Stimulated activated CD4-positive, alpha-beta T cell treated with anti-CD3 and anti-CD28 coated beads, Interleukin-12 subunit alpha, Interleukin-12 subunit beta, amount 100 ng/mL, for 24 hours (primary cell): ENCODE measurements at places on chromosomes 2 and 18.

GRCh38 chr2:207952564-207953345 is 72.6 kb downstream of the PLEKHM3 start:
- DNase-seq, result no peak

DNA sequence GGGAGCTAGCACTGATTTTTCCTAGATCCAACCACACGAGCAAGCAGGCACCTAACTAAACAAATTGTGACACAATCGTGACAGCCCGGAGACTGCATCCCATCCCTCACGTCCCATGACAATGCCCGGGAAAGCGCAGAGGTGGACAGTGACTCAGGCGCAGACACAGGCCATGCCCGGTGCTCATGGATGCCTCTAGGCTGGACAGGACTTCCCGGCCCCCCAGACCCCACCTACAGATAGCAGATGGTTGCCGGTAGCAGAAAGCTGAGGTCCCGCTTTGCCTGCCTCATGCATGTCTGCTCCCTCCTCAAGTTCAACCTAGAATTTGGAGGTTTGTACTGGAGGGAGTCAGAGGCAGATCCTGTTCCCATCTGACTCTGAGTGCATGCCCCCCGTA is 81.0 kb downstream of the TPO start:
- no peak for DNase-seq

- DNase-seq, result no peak
These were observed 285.5 kb downstream of the MREG start for GRCh38 chr2:215727507-215728503.

- DNase-seq, result no peak
These were observed 297.2 kb downstream of the NCKAP5 start for GRCh38 chr2:133271105-133271504.

DNA sequence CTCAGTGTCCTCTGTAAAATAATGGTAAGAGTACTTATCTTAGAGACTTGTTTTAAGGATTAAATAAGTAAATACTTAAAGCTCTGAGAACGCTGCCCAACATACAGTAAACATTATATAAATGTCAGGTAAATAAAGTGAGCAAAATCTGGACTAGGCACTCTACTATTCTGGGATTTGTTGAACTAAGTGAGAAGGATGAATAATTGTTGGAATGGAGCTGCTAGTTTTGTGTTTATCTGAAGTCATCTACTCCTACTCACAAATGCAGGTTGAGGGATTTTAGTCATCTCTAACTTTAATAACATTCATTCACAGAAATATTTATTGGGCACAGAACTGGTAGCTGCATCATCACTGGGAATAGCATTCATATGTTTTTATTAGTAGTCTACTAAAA is 103.4 kb downstream of the MEIS1 start:
- DNase-seq, result no peak

DNA sequence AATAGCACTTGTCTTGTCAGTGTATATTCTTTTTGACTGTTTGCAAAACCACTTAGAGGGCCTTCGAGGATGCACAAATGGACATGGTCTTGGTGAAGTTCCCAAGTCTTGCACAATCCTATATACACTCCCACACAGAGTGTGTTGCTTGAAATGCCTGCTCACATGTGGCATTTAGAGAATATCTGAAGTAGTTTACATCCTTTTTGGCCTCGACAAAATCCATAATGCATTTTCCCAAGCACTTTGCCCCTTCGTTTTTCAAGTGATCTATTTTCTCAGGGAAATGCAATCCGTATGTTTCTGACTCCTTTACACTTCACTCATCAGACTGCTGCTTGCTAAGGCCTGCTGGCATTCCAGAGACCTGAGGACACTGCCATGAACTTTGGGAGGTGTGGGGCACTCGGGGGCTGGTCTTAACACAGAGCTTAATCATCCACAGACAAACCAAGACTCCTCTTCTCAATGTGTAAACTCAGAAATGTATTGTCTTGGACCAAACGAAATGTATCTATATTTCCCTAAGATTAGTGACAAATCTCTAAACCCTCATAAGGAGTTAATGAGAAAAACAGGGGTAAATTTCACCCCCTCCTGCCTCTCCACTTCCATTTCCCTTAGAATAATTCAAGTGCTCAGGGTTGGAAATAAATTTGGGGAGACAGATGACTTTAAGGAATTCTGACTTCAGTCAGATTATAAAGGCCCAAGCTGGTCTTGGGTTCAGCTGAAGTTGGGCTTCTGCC is 219.3 kb upstream of the APCDD1 start:
- DNase-seq, result no peak

DNA sequence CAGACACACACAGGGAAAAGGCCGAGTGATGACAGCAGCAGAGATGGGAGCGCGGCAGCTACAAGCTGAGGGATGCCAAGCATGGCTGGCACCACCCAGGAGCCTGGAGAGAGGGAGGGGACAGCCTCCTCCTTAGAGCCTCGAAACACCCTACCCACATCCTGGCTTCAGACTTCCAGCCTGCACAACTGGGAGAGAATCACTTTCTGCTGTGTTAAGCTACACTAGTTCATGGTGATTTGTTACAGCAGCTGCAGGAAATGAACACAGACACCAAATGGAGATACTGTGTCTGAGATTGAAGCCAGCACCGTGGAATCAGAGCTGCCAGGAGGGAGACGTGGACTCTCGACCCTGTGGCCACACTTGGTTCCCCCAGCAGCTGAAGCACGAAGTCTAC is 27.5 kb upstream of the FOSL2 start:
- no peak for DNase-seq

GRCh38 chr2:234587341-234588053 is 90.6 kb upstream of the ARL4C start:
- DNase-seq, result no peak

DNA sequence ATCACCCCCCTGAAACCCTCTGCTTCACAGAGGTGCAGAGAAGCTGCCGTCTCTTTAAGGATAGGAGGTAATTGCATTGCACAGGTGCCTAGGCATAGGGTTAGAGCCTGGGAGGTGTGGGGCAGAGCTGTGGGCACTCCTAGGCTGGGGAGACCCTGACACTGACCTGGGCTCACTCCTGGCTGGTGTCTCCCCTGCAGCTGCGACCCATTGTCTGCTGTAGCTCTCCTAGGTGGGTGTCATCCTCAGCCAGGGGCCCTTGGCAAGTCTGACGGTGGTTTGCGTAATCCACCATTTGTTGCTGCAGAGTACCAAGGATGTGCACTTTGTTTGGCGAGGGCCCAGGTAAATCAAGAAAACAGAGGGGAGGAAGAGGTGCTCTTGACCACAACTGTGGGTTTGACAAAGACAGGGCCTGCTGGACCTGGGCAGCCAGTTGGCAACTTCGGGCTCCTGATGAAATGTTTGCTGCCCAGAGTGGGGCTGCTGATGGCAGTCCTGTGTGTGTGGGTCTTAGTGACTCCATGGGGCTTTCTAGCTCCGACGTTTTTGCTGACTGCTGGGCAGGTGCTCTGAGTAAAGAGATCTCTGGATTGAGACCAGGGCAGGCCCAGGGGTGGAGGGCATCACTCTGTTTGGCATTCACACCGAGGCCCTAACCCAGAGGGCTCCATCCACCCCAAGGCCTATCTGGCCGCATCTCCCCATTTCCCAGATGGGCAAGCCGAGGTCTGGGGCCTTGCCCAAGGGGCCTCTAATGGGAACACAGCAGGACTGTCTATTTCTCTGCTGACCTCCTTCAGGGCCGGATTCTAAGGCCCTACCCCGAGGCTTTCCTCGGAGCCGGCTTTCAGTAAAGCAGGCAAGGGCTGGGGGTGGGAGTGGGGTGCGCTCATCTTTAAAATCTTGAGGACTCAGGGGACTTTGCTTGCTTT is 67.7 kb downstream of the EDAR start:
- DNase-seq, result no peak

DNA sequence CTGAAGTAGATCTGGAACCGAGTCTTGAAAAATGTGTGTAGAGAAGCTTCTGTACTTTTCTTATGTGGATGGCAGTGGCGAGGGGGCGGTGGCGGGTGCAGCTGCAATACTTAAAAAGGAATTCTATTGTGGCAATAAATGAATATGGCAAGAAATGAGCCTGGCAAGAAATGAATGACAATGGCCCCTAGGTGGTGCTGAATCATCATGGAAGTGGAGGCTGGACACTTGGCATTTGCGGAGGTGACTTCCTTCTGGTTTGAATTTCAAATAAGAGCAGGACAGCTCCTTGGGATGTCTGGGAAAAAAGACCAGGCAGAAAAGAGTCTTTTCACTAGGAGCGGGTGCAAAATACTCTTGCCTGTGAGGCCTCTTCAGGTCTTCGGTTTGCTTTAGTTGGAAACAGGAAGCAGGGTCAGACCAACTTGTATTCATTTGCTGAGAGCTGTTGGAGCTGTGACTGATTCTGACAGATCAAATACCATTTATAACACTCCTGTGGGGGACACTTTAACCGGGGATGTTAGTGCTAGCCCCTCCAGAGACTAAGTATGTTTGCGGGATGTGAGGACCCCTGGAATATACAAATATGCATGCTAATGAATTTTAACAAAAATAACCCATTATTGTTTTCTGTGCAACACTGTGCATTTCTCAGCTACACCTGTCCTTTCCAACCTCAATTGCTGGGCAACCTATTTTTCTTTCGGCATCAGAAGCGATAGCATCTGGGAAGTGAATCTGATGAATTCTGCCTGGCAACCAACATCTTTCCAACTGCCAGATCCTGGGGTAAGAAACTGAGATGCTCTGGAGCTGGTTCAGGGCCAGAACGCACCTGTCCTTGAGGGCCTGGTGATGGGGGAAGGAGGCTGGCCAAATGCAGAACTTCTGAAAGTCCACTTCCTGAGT is 35.4 kb downstream of the FASTKD2 start:
- DNase-seq, result peak; percentile 18

- no peak for DNase-seq
These were observed 741.3 kb upstream of the RAB6C start for GRCh38 chr2:129237966-129238725.

- DNase-seq, result no peak
These were observed 700.0 kb upstream of the SOX11 start for GRCh38 chr2:4992226-4992625.

DNA sequence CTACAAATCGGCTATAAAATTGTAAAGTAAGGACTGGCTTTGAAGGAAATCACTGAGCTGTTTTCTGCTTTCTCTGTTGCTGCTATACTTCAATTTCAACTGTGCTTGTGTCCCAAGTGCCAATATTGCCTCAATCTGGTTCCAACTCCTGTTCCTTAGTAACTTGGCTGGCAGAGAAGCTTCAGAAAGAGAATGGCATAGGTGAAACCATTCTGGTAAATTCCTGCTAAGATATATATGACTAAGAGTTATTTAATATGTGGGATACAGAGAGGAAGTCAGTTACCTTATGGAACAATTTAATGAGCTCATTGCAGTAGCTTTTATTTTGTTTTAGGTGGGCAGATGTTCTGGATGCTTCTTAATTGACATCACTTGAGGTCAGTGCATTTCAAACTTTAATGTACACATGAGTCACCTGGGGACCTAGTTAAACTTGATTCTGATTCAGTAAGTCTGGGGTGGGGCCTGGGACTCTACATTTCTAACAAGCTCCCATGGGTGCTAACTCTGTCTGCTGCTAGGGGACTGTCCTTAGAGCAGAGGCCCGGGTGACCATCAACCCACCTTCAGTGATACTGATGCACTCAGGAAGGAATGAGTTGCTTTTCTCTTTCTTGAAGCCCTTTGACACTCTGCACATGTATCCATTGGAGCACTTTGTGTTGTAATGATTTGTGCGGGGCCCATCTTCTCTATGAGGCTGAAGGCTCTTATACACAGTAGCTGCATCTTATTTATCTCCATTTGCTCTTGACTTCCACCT is 47.6 kb downstream of the LIPG start:
- no peak for DNase-seq

DNA sequence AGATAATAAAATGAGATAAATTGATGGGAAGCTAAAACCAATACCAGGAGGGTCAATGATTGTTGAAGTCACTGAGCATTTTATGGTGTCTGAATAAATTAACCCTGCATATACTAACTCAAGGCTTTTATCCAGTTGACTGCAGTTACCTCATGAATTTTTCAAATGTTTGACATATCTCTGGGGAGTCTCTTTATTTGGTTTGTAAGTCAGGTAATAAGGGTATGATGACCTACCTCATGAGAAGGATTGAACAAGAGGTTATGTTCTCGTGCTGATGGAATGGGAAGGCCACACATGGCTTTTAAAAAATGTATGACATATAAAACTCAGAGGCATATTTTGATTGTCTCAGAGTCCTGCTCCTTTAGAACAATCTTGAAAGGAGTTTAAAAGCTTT is 237.6 kb downstream of the THSD7B start:
- DNase-seq, result no peak

- DNase-seq, result no peak
These were observed 159.0 kb downstream of the ZFP36L2 start for GRCh38 chr2:43067254-43068040.

DNA sequence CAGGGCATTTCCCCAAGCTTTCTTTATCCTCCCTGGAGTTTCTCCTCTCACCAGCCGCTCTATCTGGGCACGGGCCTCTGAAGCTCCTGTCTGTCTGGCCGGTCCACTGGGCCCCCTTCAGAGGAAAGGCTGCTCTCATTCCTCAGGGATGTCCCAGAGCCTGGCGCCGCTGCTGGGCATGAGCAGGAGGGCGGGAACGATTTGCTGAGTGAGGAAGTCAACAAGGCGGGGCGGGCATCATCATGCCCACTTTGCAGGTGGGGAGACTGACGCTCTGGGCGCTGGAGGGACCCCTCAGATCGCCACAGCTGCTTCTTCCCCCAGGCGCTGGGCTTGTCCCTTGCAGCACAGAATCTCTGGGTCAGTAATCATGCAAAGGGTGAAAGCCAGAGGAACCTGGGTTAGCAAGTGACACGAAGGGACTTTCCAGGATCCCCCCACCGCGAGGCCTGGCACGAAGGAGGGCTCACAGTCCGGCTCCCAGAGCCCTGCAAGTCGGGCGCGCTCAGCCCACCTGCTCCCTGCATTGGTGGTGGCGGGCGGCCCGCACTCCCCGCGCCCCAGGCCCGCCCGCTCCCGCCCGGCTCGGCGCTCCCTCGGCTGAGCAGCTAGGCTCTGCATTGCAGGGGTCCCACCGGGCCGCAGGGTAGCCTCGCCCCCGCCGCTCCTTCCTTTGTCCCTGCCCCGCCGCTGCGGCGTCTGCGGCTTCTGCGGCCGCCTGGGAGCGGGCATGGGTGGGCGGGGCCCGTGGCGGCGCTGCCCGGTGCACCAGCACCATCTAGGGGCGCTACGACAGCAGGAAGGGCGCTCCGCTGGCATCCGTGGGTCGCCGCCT is 157.8 kb downstream of the CYRIA start:
- DNase-seq, result peak; percentile 4

DNA sequence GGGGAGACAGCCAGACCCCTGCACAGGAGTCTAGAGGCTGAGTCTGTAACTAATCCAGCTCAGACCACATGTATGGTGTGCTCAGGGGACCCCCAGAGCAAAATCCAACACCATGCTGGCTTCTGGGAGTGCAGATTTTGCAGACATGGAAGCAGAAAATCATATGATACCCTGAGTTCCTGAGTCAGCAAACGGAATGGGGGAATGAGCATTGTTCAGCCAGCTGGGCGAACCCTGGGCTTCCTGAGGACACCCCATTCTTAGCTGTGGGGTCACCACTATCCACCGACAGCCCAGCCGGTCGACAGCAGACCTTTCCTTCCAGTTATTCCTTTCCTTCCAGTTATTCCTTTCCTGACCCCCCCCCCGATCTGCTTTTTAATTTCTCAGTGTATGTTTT is 322.9 kb downstream of the GBX2 start:
- DNase-seq, result no peak
